ENCODE measurements at places on chromosomes 2 and 18.

GRCh38 chr18:9334973-9335696 lies 562 bp downstream of the TWSG1 start:
- peak; percentile 36 for DNase-seq

DNA sequence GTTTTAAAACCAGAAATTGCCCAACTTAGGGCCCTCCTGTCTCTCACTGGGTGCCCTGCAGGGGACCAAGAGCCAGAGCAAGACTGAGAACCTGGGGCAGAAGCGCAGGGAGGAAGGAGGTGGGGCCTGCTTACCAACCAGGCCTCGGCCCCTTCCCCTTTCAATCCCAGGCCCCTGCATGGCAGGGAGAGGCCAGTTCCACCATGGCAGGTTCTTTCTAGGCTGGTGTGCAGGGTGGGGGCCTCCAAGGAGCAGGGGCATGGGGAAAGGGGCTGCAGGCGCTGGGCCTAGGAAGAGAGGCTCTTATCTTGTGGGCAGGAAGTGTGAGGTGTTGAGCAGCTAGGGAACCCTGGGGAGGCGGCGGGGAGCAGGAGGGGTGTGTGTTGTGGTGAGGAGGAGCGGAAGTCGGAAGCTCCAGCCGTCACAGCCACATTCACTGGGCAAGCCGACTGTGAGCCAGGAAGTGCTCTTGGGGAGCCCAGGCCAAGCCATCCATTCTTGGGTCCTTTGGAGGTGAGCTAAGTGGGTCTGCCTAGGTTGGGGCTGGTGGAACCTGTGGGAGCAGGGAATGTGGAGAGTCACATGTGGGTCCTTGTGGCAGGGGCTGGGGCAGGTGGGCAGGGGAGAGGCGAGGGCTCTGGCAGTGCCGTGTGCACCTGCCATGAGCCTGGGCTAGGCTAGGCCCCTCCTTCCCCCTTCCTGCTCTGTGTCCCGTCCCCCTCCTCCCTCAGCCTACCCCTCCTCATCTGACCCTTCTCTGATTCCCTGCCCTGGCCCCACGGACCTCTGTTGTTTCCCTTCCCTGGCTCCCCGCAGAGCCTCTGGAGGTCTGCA lies at the start of gene PSD4:
Gene PSD4 (plus strand): TSS at position 430 of the 834 bp plus-strand sequence. CDS start 8,486 bp downstream, outside the sequence.
- DNase-seq = no peak

- DNase-seq = no peak
These were observed 57.6 kb downstream of the TPGS2 start for GRCh38 chr18:36771245-36771644.

DNA sequence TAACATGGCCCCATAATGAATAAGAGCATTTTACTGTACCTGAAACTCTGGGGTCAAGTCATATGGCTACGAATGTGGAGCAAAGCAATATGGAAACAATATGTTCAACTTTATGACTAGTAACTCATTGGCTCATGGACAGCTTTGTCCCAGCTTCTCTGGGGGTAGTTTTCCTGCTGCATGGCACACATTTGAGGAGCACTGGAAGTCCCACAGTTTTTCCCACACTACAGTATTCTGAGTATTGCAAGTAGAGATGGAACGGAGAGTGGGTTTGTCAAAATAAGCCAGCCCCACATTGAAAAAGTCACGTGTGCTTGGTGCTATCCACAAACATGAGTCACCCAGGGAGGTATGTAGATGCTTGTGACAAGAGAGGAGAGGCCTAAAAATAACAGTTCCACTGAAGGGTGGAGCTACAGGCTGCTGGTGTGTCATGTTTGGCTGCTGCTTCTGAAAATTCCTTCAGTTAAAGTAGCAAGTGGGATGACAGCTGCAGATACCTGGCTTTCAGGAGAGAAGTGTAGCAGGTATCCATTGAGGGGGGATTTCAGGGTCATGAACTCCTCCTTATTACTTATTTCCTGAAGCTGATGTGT lies 48.2 kb upstream of the CTAGE1 start:
- DNase-seq = peak; percentile 91

- no peak for DNase-seq
These were observed 43.4 kb downstream of the MC4R start for GRCh38 chr18:60329131-60329530.

DNA sequence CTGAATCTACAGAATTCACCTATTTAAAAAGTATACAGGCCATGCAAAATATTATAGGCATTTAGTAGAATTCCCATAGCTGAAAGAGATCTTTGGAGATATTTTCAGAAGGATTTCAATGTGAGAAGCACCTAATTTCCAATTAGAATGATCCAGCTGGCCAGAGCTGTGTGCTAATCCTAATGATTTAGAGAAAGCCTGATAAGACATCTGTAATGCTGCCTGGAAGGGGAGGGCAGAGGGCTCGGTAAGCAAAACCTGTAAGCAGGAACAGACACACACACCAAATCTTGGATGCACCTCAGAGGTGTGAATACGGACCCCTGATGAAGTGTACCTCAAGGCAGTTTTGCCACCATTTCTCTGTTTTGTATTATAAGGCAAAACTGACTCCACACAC lies 14.0 kb downstream of the SERTAD2 start:
- no peak for DNase-seq

GRCh38 chr2:111135910-111136297 lies 15.2 kb downstream of the BCL2L11 start:
- DNase-seq = peak; percentile 6

GRCh38 chr2:159144776-159145614 lies 141.5 kb downstream of the WDSUB1 start:
- DNase-seq = no peak

GRCh38 chr18:55356815-55357214 lies 231.2 kb downstream of the TCF4 start:
- no peak for DNase-seq

DNA sequence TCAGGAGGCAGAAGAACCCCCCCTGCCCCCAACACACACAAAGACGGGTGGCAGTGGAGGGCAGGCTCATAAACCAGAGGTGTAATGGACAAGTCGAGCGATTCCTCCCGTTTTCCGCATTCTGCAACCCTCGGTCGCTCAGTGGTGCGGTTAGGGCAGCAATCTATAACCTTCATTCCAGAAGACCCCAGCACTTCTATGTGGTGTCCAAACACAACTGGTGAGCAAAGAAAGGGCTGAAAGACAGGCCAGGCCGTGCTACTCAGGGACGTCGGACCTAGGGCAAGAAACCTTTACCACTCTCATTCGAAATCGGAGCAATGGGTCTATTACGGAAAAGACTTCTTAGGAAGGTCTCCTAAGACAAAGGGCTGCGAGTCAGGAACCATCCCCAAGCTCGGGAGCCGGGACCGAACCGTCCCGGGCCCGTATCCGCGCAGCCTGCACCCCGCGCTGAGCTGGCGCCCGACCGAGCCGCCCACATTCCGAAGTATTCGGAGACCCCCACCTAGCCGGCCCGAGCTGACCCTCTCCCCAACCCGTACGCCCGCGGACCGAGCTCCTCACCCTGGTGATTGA lies 568 bp downstream of the ARL5A start:
- DNase-seq = peak; percentile 16

DNA sequence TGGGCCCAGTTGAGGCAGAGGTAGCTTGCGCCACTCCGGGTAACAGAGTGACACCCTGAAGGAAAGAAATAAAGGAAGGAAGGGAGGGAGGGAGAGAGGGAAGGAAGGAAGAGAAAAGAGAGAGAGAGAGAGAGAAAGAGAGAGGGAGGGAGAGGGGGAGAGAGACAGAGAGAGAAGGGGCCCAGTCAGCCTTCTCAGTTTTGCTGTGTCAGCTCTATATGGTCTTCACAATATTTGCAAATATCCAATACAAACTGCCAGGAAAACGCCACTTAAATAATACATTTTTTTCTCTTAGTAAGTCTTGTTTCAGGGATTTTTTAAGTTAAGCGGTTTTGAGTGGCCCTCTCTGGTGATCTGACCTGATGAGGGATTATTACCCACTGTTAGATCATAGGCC lies 5.6 kb upstream of the CHMP1B start:
- DNase-seq = no peak

DNA sequence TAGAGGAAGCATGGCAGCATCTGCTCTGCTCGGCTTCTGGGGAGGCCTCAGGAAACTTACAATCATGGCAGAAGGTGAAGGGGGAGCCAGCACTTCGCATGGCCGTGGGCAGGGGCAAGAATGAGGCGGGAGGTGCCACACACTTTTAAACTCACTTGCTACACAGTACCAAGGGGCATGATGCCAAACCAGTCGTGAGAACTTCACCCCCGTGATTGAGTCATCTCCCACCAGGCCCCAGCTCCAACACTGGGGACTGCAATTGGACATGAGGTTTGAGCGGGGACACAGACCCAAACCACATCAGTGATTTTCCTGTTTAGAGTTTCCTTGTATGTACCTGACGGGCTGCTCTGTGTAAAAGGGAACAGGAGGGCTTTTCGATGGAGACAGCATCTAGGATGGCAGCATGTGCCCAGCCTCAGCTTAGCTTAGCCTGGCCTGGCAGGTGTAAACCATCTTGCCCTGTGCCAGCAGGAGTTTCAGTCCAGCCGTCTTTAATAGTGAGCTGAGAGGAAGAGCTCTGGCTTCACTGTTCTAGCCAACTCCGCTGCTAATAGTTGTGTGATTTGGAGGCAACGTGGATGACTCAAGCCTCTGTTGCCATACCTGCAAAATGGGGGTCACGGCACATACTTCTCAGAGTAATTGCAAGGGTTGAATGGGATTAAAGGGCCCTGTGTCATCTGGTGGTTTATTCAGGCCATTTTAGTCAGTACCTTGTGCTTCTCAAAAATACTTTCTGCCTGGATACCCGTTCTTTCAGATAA lies 101.8 kb downstream of the ASAP2 start:
- no peak for DNase-seq

GRCh38 chr2:207215308-207215707 lies 49.6 kb upstream of the KLF7 start:
- DNase-seq = no peak

DNA sequence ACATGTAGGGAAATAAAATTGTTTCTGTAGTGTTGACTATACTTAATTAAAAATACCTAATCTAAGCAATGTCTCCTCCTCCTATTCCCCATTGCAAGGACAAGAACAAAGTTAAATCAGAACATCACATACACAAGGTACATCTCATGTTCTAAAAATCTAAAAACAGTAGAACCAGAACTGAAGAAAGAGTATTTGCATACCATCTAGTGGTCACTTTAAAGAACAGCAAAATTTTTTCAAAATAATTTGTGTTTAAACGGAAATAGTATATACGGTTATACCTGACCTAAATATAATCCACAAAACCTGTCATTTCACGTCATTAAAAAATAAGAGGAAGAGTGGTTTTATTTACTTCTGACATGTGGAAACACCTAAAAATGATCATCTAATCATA lies 294.3 kb upstream of the KCNH7 start:
- DNase-seq = peak; percentile 3
